ENCODE measurements at places on chromosomes 11 and 22.

DNA sequence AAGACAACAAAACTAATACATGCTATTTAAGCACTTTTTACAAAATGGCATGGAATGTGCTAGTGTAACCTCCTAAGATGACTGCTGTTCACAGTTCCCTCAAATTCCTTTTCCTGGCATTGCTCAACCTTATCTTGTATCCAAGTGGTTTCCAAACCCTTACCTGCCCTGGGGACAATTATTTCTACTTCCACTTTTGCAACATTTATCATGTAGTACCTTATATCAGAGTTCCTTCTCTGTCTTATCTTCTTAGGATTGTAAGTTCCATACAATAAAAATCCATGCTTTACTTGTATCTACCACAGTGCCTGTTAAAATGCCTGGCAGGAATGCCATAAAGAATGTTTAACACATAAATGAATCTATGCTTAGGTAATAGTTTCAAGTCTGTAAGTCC is 109.2 kb upstream of the MTMR2 start:
- no peak for DNase-seq

DNA sequence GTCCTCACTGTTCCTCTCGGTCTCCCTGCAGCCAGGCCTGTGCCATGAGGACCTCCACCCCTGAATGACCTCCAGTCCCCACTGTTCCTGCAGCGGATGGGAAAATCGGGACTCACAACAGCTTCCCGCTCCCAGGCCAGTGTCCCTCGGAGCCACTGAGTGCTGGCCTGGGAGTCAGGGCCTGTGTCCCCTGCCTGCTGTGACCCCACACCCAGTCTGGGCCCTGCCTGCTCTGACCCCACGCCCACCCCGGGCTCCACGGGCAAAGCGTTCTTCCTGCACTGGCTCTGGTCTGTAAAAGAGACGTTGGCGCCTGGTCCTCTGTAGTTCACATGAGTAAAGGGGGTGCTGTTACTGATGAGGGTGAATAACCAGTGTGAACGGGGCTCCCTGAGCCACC is 73.0 kb upstream of the SHISAL1 start:
- no peak for DNase-seq

GRCh38 chr22:49538006-49538405 is 289.7 kb downstream of the BRD1 start:
- DNase-seq, result no peak

DNA sequence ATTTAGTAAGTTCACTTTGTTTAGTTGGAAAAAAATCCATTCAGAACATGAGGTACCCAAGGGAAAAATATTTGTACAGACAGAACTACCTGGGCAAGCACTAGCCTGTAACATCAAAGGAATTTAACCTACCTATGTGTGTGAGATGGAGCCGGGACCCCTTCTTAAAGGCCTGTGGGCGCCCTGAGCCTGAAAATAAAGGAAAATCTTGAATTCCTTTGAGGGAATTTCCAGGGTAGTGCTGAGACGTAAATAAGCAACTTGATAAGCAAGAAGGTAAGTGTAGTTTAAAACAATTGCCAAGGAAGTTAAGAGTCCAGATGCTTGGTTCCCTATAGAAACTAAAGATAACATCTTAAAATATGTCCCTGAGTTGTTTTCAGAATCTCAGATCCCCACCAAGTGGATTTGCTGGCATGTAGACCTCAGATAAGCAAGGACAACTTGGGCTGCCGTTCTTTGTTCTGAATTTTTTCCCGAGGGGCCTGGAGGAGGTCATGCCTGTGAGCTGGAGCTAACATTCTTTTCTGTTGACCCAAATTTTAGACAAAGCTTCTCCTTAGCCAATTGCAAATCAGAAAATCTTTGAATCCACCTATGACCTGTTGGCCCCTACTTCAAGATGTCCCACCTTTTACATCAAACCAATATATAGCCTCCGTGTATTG is 31.0 kb downstream of the MED17 start:
- no peak for DNase-seq

DNA sequence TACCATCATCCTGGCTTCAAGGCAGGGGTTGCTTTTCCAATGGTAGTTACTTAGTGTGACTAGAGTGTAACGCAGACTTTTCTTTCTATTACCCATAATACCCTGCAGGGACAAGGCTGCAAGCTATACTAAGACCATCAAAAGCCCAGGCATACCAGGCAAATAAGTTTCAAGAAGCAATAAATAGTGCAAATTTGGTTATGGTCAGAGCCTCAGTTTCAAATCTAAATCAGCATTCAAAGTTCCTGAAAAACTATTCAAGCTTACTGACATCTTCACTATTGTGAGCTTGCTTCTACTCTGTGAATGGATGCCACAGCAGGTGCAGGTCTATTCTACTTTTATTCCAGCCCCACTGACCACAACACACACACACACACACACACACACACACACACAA is 2.5 kb upstream of the HBB start:
- DNase-seq, result no peak

All from NCI-H2029 treated with DMSO at 0.1 percent for 48 hours (cell line).